ENCODE measurements at places on chromosomes 4 and X.
A peak's percentile ranks its signal among the peaks of the same experiment; 100 is the strongest.

DNA sequence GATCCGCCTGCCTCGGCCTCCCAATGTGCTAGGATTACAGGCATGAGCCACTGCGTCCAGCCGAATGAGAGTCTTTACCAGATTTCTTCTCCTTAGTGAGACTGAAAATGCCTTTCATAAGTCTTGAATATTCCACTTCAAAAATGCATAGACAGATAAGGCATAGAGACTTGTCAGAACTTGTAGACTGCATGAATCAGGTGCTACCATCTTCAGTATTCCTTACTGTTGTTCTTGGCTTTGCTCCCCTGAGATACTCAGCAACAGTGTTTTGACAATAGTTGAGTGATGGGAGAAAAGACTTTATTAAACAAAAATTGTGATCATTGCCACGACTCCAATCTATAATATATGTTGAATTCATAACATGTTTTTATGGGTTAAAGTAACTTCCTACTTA is 11.0 kb downstream of the TKTL2 start:
- DNase-seq: no peak

DNA sequence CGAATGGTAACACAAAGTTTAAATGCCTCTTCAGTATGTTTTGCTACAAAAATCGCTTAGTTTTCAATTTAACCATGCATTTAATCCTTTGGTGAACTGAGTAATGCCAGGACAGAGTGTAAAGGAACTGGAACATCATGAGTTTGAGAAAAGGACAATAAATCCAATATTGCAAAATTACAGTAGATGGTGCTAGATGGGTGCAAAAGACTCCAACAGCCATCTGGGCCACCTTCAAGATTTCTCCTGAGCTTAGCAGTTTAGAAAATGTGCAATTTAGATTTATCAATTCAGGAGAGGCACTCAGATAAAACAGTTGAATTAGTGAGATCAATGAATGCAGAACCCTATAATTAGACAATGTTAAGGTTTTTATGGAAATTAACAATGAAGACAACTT is 33.2 kb upstream of the MID1IP1 start:
- DNase-seq: no peak

- DNase-seq: no peak
Measured at GRCh38 chr4:39568805-39569204, 41.6 kb upstream of the UGDH start.

GRCh38 chr4:105399532-105400161 is 74.2 kb downstream of the PPA2 start:
- no peak for DNase-seq

DNA sequence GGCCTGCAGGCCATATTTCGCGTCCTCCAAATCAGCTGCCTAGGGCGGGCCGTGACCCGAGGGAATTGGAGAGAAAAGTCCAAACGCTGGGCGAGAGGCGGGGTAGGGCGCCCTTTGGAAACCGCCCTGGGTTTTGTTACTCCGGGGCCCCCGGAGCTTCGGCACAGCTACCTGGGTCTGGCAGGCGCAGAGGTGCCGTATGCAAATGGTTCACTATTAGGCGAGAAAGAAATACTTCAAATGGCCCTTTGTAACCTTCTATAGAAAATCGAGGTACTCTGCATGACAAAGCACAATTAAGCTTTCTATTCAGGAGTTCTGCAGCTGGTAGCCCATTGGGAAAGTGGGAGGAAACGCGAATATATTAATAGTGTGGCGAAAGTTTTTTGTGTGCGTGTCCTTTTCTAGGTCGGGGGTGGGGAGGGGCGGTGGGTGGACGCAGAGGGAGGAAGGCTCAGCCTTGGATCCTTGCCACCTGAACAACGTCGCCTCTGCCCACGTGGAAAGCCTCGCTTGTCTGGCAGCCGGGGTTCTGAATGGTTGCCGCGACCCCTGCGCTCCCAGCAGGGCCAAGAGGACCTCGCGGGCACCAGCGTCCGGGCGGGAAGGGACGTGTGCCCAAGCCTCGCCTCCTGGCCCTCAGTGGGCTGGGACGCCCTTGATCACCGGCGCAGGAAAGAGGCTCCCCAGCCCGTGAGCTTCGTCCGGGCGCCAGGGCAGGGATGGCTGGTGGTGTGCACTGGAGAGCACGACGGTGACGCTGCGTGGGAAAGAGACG is 9.5 kb downstream of the GSX2 start:
- no peak for DNase-seq

GRCh38 chr4:4416981-4417380 is 30.1 kb downstream of the NSG1 start:
- DNase-seq: no peak

- no peak for DNase-seq
Measured at GRCh38 chr4:101865501-101866062, 75.1 kb downstream of the BANK1 start.

- no peak for DNase-seq
Measured at GRCh38 chrX:12896935-12897334, 9.5 kb upstream of the TLR8 start.

GRCh38 chr4:183118141-183118540 is 19.1 kb downstream of the WWC2 start:
- DNase-seq: no peak

- no peak for DNase-seq
Measured at GRCh38 chr4:112422644-112423043, 93.3 kb downstream of the NEUROG2 start.

DNA sequence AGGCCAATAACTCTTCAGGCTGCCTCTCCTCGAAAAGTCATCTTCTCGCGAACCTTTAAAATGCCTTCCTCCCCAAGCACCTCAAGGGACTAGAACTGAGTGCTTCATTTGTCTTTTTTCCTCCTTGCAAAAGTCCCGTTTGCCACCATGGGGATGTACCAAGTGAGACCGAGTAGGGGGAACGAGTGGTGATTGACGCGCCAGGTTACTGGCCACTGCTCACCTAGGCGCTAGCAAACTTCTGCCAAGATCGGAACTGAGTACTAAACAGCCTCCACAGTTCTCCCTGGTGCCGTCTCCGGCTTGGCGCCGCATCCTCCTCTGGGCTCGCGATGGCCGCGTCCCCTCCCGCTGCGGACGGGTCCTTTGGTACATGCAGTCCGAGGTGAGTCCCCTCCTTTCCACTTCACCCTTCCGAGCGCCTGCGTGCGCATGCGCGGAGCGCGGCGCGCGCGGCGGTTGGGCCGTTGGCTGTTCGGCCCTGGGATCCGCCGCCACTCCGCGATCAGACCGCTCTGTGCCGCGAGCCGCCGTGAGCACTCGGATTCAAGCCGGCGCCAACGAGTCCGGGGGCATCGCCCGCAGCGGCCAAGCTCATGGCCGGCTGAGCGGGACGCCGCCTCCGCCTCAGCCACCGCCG is at the start of gene CDK16:
TSS of gene CDK16 (plus strand) at position 402 of the 640 bp plus-strand sequence. CDS start 4,877 bp downstream, outside the sequence.
- peak; percentile 83 for DNase-seq

All from left ventricle myocardium superior (tissue), 1 donor.